NCI-H187 (cell line): ENCODE measurements at places on chromosomes 7 and 10.

DNA sequence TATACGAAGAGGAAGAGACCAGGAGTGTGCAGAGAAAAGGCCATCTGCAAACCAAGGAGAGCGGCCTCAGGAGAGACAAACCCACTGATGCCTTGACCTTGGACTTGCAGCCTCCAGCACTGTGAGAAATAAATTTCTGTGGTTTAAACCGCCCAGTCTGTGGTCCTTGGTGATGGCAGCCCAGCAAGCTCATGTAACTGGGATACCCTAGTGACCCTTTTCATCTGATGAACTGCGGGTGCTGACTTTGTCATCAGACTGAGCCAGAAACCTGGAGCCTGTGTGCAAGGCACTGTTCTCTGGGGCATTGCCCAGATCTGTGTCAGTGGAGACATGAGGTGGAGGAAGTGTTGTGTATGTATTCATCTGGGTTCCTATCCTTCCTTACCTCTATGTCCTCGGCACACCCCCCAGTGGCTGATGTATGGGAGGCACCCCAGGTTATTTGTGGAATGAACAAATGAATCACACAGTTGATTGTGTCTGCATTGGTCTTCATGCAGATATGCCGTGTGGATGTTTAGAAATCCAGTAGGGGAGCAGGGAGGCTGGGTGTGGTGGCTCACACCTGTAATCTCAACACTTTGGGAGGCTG is 64.5 kb upstream of the BTBD16 start:
- no peak for DNase-seq

DNA sequence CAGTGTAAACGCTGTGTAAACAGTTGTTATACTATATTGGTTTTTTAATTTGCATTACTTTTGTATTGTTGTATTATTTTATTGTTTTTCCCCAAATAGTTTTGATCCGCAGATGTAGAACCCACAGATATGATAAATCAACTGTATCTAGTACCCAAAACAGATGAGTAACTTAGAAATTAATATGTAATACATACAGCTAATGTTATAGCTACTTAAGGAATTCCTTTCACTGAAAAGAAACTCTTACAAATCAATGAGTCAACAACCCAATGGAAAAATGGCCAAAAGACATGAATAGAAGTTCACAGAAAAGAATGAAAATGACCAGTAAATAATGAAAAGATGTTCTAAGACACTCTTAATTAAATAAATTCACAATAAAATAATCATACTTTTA is 32.3 kb upstream of the ARL4A start:
- DNase-seq = no peak

GRCh38 chr7:28785041-28785995 is 172.8 kb downstream of the TRIL start:
- no peak for DNase-seq

DNA sequence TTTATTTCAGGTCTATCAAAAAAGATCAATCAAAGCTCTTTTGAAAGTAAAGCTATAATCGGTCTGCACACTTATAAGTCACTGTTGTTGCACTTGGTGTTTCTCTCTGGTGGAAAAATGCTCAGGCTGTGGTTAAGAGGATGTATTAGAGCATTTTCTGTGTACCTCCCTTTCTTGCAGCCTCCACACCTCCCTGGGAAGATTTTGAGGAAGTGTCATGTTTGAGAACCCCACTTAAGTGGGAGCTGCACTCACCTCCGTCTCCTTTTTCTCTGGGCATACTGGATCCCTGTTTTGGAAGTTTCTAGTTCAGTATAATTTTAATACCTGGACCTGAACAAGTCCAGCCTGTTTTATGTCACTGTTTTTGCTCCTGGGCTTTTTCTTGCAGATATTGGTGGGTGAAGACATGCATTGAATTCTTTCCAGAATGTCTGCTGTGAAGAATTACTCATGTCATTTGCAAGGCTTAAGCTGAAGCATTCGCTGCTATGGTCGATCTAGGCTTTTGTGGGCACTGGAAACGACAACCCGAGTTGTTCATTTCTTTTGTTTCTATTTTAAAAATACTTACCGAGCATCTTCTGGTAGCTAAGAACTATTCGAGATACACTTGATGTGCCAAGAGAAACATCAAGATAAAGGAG is 36.6 kb downstream of the TCF7L2 start:
- no peak for DNase-seq

GRCh38 chr10:96044736-96045135 is 1.4 kb downstream of the CCNJ start:
- DNase-seq = no peak

GRCh38 chr7:138015096-138015495 is 13.2 kb upstream of the CREB3L2 start:
- DNase-seq = no peak

GRCh38 chr10:71475243-71475871 is 78.6 kb downstream of the CDH23 start:
- DNase-seq = no peak

DNA sequence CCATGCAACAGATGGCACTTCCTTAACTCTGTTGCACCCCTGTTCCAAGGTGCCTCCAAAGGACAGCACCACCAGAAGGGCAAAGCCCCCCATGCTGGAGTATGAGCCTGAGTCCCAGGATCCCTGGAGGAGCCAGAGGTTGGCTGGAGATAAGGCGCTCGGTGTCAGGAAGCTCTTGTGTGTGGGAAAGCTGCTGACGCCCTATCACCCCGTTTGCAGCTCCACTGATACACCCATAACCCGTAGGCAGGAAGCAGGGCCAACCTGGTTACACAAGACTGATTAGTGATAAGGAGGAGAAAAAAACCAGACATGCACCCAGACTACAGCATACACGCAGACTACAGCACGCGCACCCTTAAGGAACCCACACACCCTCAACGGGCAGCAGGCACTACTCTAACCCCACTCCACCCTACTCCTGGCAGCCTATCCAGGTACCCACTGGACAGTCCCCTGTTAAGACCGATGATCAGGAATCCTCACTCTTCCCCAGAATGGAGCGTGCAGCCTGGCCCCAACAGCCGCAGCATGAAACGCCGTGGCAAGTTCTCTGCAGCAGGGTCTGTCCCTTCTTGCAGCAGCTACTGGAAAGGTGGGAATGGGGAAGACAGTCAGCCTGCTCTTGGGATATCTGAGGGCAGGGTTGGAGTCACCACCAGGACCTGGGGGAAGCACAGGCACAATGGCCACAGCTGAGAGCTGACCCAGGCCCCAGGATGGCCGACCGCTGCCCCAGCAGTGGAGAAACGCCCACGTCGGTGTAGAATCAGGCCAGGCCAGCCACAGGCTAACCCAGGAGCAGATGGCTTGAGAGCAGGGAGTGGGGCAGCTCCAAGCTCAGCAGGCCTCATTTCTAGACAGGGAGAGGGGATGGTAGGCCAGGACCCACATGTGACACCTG is 38.3 kb upstream of the TUBB8 start:
- DNase-seq = no peak
